ENCODE measurements at places on chromosomes 3 and 15.
A peak's percentile ranks its signal among the peaks of the same experiment; 100 is the strongest.

GRCh38 chr3:24604215-24604614, 109.6 kb upstream of the THRB start:
- DNase-seq = no peak

DNA sequence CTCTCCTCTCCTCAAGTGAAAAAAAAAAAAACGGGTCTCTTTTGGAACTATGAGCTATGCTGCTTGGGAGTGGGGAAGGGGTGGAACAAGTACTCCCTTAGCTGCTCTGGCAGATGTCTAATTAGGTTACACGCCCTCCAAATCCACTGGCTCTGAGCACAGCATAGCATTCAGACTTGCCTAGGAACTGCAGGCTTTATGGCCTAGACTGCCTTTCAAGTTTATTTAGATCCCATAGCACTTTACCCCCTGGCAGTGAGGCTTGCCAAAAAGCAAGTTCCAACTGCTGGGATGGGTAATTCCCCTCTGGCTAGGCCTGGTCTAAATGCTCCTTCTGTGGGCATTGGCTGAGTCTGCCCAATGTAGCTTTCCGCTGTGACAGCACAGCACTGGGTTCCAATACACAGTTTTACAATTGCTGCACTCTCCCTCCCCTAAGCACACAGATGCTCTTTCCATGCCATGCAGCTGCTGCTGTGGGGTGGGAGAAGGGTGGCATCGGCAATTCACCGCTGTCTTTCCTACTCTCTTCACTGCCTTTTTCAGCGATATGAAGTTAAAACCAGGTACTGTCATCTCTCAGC, 152.8 kb downstream of the KCNAB1 start:
- no peak for DNase-seq

DNA sequence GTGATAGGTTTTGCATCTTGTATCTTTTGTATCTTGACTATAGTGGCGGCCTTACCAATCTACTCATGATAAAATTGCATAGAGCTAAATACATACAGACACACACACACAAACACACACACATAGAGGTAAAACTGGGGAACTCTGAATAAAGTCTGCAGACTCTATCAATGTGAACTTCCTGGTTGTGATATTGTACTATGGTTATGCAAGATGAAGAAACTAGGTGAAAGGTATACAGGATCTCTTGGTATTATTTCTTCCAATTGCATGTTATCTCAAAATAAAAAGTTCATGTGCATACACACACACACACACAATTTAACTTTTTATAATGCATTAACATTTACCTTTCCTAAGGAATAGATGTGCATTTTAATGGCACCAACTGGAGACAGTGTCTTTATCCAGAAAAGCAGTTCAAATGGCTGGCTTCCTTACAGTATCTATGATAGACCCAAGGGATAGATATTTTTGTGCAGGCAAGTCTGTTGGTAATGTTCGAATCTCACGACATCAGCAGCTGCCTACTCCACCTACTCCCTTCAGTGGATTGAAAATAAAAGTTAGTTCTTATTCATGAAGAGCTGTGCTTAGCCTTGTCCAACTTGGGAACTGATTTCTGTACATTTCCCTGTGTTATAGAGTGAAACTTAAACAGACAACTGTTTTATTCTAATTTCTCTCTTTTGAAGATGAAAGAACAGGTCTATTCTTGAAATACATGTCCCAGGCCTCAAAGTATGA, 46.9 kb upstream of the SPRED1 start:
- no peak for DNase-seq

- DNase-seq = no peak
These were observed 212.6 kb downstream of the CDIN1 start for GRCh38 chr15:36791844-36792571.

DNA sequence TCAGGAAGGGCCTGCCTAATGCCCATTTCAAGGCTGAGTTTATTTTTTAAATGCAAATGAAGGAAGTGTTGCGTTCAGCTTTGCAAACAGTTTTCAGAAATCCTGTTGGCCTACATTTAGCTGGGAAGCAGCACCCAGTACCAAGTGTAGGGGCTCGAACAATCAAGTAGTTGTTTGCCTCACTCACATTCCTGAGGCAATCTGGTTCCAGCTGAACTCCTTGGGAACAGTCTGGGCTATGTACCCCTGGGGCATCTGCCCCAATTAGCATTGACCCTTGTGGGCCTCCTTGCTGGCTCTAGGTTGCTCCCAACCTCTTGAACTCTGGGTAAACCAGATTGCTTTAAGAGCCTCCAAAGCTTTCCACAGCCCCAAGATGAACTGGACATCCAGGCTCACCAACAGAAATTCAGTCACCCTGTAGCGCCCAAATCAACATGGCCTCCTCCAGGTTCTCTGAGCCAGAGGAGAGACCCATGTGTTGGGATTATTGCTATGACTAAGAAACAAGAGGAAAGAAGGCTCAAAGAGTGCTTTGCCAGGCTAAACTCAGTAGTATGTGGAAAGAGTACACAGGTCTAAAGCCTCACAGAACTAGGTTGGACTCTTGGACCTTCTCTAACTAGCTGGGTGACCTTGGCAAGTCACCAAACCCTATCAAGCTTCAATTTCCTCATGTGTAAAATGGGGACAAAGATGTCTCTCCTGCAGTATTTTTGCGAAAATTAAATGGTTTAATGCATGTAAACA, 532.7 kb downstream of the SOX2 start:
- peak; percentile 78 for DNase-seq

DNA sequence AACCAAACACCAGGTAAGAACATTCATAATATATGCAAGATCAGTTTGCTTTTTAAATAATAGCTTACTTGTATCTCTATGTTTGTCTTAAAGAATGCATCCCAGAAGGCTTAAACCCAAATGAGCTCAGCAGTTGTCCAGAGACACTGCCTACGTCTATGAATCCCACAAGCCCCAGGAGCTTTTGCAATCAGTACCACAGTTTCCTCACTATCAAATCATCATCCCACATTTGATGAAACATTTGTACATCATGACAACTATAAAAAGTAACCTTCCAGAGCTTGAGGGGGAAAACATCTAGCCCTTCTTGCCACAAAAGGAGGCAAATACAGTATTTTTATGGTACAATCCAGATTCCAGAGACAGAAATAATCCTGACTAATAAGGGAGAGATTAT, 63.7 kb downstream of the ATP8B4 start:
- DNase-seq = no peak

DNA sequence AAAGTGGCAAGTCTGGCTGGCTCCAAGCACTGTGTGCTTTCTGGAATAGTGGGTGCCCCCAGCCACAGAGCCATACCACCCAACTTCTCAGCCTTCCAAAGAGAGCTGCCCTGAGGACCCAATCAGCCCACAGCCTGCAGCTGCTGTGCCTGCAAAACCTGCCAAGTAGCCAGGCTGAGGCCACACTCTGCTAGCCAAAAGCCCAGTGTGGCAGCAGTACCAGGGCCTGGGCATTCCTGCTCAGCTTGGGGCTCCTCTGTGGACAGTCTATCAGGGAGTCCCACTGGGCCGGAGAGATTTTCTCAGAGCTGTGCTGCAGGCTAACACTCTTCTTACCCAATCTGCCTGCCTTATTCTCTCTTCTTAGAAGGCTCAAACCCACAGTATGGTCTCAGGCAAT, 136.5 kb downstream of the TPRA1 start:
- no peak for DNase-seq

DNA sequence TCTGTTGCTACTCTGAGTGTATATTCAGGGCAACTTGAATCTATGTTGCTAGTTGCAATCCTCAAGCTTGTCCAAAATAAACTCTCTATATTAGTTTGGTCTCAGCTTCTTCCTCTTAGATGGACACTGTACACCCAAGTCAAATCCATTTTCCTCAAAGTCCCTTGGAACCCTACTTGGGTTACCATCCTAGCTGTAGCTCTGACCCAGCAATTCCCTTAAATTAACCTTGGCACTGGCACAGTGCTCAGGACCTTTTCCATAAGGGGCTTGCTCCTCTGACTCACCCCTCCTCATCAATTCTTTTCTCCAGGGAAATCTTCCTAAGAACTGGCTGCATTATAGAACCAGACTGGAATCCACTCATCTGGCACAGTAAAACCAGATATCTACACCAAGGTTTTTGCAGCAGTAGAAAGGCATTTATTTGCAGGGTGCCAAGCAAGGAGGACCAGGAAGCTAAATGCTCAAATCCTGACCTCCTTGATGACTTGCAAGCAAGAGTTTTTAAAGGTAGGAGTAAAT, 44.9 kb upstream of the B3GALNT1 start:
- DNase-seq = no peak

DNA sequence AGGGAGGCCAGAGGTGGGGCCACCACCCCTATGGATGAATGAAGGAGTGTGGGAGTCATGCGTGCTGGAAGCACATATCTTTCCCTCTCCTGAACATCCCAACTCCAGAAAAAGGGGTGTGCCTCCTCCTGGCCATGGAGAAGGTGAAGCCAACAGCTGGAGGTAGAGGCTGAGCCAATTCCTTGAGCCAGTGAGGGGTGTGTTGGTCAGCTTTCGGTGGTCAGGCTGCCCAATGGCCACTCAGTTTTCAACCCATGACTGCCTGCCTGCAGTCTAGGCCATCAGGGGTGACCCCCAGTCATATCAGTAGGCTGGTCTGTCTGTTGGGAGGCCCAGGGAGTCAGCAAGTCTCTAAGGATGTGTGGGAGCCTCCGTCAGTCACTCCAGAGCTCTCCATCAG, 13.6 kb downstream of the PTH1R start:
- DNase-seq = no peak

DNA sequence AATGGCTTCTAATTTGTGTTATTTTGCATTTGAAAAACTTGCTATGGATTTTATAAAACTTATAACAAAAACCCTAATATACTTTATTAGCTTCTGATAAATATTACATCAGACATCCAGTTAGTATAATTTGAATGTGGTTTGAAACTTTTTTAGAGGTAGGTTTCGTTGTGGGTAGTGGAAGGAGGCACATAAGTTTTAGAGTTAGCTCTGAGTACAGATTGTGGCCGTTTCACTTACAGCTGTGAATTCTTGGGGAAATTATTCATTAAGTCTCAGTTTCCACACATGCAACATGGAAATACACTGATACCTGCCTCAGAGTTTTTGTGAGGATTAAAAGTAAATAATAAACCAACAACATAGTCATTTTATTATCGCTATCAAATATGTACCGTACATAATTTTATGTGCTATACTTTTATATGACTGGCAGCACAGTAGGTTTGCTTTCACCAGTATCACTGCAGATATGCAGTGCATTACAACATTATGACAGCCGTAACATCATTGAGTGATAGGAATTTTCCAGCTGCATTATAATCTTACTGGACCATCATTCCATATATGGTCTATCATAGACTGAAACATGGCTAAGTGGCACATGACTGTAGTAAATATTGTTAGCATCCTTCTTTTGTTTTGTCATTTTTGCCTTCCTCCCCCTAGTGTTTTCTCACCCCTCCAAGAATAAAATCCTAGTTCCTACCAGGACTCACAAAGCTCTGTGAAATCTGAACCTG, 175.6 kb downstream of the AKAP13 start:
- no peak for DNase-seq

DNA sequence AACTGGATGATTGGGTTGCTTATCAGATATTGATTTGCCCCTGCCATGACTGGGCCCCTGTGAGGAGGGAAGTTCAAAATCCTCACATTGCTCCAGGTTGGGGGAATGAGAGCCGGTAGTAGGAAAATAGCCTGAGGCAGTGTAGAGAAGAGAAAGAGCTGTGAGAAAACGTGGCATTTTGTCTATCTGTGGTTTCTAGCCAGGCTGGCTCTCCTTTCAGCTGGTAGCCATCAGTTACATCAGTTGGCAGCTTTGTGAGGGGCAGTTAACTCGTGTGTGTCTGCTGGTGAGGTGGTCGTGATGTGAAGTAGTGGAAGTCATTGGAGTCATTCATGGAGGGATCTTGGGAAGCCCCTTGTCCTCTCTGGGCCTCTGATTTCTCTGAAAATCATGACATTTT, 5.2 kb downstream of the ESYT3 start:
- no peak for DNase-seq

Data from anterior cingulate cortex (tissue), 58 donors.